ENCODE measurements at places on chromosomes 1 and 21.
A peak's percentile ranks its signal among the peaks of the same experiment; 100 is the strongest.

- no peak for DNase-seq
These were observed 41.3 kb downstream of the SCCPDH start for GRCh38 chr1:246765521-246765920.

DNA sequence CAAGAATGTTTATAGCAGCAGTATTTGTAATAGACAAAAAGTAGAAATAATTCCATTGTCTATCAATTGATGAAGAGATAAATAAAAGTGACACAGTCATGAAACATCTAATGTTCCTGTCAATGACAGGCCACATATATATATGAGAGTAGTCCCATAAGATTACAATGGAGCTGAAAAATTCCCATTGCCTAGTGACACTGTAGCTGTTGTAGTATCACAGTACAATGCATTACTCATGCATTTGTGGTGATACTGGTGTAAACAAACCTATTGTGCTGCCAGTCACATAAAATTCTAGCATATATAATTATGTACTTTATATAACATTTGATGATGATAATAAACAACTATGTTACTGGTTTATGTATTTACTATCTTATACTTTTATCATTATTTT lies 141.9 kb upstream of the LYPLAL1 start:
- DNase-seq, result no peak

GRCh38 chr1:245809361-245809760 lies 654.6 kb downstream of the KIF26B start:
- DNase-seq, result no peak

GRCh38 chr21:14734191-14734590 lies 188.1 kb upstream of the SAMSN1 start:
- DNase-seq, result no peak

DNA sequence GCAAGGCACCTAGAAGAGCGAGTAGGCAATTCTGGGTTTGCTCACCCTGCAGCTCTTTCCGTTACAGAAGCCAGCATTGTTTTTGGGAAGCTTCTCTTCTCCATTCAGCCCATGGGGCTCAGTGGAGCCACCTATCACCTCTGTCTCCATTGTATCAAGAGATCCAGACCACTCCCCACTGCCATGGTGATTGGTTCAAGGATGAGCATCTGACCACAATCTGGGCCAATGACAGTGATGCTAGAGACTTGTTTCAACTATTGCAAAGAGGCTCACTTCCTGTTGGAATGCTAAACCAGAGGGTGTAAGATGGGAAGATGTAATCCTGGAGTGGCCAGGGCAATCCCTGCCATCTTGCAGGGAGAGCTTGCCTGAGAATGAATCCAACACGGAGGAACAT lies 6.6 kb downstream of the SPATA21 start:
- DNase-seq, result peak; percentile 69
